SW480 (cell line): ENCODE measurements at places on chromosomes 7 and 10.

DNA sequence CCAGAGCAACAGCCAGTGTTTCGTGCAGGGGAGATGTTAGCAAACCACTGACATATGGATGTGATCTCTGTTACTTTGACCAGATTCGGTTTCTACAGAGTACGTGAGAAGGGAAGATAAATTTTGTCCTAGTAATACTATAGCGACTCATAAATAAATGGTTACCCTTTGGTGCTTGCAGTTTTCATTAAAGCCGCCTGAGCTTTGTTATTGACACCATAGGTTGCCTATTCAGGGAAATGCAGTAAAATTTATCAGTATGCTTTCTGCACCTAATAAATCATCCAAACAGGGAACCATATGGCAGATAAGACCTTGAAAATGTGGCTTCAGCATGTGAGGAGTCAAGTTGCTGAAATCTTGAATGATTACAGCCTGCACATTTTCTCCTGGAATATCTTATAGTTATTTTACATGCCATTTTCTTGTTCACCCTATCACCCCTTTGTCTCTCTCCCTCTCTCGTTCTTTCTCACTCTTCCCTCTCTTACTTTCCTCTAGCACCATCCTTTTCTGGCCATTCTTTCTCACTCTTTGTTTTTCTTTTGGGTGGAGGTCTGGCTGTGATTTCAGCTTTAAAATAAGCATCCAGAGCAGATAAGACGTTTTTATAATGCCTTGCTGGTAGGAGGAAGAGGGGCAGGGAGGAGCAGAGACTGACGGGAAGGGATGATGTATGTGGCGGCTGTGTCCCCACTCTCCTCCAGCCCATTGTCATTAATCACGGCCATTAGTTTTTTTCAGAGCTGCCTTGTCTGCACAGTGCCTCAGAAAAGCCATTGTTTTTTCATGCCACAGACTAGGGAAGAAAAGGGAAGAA is 182.5 kb downstream of the LRMDA start:
- no peak for DNase-seq

- no peak for DNase-seq
Observed at GRCh38 chr10:80619036-80619435, 81.3 kb downstream of the SH2D4B start.

DNA sequence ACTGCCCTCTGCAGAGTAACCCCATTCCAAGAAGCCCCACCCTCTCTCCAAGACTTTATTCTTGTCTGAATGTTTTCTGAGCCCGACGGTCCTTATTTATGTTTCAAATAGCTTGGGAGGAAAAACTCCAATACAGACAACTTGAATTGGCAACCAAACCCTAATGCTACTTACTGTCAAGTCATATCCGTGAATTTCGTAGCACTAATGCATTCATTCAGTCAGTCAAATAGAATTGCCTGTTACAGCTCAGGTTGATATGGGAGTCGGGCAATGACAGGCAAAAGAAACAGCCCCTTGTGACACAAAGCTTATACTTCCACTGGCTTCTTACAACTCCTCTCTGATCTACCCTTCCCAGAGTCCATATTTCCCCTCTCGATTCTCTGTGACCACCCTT is 58.5 kb upstream of the LRGUK start:
- no peak for DNase-seq

GRCh38 chr10:90738885-90739284 is 119.0 kb downstream of the HTR7 start:
- DNase-seq: no peak

GRCh38 chr10:64476506-64476905 is 955.3 kb downstream of the REEP3 start:
- no peak for DNase-seq

- no peak for DNase-seq
Observed at GRCh38 chr10:89173075-89173474, 34.0 kb downstream of the CH25H start.

DNA sequence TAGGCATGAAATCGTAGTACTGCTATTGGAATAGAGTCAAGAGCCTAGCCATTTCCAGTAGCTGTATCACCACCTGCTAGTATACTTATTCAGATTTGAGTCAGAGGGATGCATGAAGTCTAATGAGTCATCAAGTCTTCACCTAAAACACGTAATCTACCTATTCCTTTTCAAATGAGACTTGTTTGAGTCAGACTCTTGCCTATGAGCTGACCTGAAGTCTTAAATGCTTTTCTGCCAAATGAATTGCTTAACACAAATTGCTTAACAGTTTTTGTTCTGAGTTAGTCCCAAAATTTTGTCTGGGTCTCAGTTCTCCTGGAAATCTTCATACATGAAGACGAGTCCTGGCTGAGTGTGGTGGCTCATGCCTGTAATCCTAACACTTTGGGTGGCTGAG is 165.2 kb downstream of the GNAT3 start:
- DNase-seq: no peak

DNA sequence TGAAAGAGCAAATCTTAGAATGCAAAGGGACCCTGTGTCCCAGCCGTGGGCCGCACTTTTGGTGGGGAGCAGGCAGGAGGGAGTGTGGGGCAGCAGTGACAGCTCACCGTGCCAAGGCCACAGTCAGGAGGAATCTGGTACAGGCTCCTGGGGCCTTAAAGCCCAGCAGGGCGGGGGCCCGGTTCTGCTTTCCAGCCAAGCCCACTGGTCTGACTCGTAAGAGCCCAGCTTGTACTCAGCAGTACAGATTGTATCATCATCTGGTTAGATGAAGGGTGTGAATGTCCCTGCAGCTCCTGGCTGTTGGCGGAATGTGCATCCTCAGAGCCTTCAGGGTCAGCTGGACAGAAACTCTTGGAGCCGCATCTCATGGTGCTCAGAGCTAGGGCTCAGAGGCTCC is 30.5 kb upstream of the TRIM8 start:
- no peak for DNase-seq

DNA sequence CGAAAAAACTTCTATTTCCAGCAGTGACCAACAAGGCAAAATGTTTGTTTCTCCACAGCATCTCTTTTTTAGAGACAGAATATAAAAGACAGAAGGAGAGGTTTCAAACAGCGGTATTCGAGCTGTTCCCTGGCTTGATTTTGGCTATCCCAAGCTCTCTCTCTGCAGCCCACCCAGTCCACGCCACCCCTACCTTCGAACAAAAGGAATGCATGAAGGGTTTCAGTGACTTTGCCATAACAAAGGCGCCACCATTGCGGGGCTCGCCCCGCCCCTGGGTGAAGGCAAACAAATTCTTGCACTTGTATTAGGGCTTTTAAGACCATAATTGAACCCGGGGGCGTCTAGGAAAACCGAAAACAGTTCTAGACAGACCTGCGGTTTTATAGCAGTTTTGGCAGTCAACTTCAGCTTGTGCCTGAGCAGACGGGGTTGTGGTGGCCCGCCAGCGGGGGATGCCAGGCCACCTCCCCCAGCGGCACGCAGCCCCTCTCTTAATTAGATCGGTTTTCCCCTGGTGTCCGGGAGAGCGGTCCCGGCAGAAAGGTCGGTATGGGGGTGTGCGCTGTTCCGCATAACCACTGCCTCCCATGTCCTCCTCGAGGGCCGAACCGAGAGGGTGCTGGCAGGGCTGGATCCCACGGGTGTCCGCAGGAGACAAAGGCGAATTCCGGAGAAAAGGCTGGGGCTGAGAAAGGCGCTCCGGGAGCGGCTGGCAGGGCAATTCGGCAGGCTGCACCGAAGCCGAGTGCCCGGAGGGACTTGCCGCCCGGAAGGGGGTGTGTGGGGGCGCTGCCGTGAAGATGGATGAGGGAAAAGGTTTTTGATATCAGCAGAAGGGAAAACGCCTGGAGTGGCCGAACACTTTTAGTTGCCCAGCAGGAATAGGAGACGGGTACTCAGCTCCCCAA is 2.7 kb upstream of the HOXA11 start:
- no peak for DNase-seq

DNA sequence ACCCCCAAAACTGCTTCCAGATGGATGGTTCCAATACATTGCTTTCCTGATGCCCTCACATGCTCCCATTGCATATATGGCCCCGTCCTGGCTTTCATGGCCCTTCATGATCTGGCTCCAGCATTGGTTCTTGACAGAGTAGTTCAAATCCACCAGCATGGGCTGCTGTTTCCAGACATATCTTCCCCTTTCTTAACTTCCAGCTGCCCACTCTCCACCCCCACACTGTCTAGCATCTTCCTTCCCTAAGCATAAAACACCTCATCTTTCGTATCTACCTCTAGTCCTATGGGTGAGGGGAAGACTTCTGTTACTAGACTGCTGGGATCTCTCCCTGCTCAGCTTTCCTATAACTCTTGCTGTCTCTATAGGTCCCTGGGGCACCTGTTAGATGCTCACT is 13.2 kb upstream of the GOLGA7B start:
- no peak for DNase-seq

DNA sequence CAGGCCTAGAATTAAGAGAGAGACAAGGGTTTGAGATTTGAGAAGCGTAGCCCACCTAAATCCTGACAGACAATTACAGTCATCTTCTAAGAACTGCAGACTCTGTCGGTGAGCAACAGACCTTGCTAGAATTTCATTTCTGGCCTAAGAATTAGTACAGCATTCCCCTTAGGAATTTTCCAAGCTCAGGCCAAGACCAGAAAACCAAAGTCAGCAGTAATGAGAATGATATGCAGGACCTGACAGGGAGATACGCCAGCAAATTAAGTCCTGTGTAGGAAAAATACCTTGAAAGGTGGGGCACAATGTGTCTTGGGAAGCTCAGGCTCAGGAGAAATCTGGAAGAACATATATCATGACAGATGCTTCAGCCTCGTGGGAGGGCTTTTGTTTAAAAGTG is 52.7 kb upstream of the HERPUD2 start:
- DNase-seq: no peak

- DNase-seq: no peak
Observed at GRCh38 chr7:143258831-143259230, 4.4 kb upstream of the GSTK1 start.

GRCh38 chr7:110309941-110310340 is 781.0 kb upstream of the LRRN3 start:
- no peak for DNase-seq

DNA sequence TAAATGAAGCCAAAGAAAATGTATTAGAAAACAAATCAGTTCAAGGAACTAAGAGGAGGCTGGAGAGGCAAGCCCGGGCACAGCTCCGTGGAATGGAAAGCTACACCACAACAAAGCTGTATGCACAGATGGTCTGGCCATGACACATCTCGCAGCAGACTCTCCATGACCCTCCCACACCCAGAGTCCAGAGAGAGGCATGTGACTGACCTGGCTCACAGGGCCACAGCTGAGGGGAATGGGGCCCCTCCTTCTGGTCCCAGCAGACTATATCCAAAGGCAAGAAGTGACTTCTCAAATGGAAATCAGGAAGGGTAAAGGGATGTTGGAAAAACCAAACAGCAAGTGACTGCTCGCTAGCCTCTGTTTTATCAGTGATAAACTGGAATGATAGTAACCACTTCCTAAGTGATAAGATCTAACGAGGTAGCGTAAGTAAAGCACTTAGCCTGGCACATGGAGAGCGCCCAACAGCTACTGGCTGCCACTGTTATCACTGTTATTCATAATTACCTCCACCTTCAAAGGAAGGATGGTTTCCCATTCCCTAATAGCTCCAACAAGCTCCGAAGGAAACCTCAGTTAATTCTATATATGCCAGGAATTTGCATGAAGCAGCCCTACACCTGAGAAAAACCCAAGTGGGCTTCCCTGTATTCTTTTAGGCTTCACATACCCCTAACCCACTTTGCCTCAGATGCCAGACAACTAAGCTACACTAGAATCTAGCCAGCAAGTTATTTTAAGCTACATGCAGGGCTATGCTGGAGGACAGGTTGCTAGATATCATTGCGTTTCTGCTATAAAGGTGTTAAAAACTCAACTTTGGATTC is 8.4 kb downstream of the OSBPL3 start:
- DNase-seq: peak; percentile 99

DNA sequence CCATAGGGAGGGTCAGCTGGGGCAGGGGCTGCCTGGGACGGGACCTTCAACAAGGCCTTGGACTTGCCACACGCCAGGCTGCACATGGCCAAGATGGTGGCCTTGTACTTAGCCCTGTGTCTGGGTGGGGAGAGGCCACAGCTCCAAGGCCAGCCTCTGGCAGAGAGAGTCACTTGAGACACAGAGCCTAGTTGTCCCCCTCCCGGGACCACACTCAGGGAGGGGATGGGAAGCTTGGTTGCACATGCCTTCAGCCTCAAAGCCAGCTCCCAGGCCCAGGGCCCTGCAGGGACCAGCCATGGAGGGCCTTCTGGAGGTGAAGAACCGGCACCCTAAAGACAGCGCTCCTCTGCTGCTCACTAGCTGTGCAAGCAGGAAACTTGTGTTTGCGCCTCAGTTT is 16.7 kb downstream of the MMRN2 start:
- no peak for DNase-seq

GRCh38 chr10:133272301-133272963 is 4.2 kb downstream of the ADAM8 start:
- DNase-seq: no peak

GRCh38 chr7:94286111-94286510 is 108.6 kb upstream of the COL1A2 start:
- no peak for DNase-seq

DNA sequence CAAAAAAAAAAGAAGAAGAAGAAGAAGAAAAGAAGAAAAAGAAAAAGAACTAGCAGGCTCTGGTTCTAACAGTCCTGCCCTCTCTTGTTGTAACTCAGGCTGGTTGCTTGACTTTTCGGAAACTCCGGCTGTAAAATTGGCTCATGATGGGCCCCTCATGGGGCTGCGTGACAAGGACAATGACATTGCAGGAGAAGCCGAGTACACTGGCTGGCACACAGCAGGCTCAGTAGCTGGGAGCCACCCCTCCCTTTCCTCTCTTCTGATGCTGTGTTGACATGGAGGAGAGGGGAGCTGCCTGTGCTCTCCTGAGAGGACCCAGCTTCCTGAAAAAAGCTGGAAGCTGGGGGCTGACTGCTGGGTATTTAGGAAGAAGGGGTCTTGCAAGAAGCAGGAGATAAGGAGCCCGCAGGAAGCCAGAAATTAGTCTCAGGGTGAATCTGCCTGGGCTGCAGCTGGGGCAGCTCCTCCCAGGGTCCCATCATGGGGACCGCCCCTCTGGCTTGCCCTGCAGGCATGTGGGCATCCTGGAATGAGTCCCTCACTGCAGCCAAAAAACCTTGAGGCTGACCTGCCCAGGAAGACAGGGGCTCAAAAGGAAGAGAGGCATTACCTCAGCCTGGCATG is 14.6 kb upstream of the GPR26 start:
- no peak for DNase-seq

DNA sequence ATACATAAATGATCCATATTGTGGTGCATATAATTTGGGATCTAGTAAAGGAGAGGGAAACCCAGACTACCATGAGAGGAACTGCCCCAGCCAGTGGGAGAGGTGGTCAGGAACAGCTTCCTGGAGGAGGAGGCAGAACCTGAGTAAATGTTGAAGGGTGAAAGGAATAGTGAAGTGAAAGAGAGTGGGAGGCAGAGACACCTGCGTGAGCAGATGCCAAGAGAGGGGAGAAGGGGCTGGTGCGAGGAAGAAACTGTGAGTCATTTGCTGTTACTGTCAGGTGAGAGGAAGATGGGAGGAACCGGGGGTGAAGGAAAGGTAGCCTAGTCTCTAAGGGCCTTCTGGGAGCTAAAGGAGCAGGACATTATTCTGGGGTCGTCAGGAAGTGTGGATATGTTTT is 294.8 kb downstream of the GRID1 start:
- no peak for DNase-seq

DNA sequence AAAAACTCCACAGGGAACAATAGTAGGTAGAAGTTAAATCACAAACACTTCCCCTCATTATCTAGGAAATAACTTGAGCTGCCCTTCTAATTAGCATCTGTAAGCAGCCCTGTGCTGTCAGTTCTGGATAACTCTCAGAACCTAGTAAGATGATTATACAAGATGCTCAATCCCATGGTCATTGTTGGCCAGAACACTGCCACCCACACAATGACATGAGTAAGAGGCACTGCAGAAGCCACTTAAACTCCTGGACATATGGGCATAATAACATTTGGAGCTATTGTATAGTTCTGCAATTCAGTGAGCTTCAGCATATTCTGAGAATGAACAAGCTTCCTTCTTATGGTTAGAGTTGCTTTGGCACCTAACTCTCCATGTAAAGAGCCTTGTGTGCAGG is 153.8 kb downstream of the PLPP4 start:
- DNase-seq: no peak
